A549 (cell line): ENCODE measurements at places on chromosomes 7 and 10.

- DNase-seq = no peak
Measured at GRCh38 chr7:34354011-34354410, 304.0 kb upstream of the NPSR1 start.

DNA sequence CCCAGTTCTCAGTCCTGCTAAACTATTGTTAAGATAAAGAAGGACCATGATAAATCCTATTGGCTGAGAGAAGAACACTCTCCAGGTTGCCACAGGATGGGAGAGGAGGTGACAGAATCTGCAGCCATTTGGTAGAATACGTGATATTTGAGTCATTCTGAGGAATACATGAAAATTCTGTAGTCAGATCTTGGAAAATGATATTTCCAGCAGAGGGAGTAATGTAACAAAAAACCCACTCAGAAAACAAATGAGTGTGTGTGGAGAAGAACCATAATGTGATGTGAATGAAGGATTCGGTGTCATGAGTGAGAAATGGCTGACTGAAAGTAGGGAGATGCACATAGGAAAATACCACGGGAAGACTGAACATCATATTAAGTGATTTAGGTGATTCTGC lies 128.5 kb upstream of the PFKP start:
- DNase-seq = peak; percentile 31

DNA sequence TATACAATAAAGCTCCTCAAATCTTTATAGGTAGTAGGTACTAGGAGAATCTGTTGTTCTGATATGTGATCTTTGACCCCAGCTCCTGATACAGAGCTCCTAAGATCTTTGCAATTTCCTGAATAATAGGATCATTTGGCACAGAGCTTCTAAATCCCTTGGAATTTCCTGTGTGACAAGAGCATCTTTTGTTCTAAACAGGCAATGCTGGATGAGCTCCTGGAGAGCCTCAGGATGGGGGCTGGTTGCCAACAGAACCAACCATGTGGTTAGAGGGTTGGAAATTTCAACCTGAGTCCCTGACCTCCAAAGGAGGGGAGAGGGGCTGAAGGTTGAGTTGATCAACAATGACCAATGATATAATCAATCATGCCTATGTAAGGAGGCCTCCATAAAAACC lies 629.0 kb downstream of the CCSER2 start:
- DNase-seq = no peak

- peak; percentile 55 for DNase-seq
Measured at GRCh38 chr7:105934572-105935185, 28.4 kb upstream of the CDHR3 start.

GRCh38 chr7:49523870-49524269 lies 249.6 kb upstream of the VWC2 start:
- no peak for DNase-seq

DNA sequence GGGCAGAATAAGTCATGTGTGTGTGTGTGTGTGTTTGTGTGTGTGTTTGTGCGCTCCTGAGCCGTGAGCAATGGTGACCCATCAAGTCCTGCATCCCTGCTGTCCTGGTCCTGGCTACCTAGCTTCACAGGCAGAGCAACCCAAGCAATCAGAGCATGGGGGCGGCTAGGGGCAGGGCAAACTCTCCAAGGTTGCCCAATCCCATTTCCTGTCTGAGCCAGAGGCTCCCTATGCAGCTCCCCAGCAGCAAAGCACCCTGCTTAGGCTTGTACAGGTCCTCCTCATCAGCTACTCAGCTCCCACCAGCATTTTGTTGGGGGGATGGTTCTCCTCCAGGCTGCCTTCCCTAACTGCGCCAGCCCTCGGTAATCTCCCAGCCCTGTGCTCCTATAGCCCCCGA lies 31.1 kb upstream of the CRHR2 start:
- DNase-seq = no peak
